ENCODE measurements at places on chromosomes 11 and 22. TPM values are rescaled to one million over a fixed set of nuclear protein-coding genes. Genes with fewer than 3 reads are reported as not detected.

DNA sequence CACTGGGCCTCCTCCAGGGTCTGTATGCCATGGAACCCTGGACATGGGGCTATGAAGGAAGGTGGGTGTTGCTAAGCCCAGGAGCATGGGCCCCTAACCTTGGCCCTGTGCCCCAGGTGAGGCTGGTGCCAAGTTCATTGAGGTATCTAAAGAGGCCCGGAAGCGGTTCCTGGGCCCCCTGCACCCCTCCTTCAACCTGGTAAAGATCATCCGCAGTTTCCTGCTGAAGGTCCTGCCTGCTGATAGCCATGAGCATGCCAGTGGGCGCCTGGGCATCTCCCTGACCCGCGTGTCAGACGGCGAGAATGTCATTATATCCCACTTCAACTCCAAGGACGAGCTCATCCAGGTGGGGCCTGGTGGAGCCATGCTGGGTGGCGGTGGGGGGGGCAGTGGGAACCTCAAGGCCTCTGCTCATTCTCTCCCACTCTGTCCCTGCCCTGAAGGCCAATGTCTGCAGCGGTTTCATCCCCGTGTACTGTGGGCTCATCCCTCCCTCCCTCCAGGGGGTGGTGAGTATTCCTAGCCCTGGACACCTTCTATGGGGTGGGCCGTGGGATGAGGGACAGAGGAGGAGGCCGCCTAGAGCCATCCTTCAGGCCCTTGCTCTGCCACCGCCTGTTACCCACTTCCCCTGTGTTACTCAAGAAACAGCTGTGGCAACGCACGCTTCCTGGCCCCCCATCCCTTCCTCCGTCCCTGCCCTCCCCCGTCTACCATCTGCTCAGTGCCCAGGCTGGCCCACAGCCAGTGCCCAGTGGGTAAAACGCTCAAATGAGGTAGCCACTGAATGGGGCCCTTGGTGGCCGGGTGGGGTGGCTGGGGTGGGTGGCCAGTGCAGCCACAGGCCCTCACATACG lies 3.0 kb downstream of the PNPLA2 start:
- DNase-seq, result no peak

- no peak for DNase-seq
Measured at GRCh38 chr22:17523925-17524324, 39.4 kb upstream of the SLC25A18 start.

DNA sequence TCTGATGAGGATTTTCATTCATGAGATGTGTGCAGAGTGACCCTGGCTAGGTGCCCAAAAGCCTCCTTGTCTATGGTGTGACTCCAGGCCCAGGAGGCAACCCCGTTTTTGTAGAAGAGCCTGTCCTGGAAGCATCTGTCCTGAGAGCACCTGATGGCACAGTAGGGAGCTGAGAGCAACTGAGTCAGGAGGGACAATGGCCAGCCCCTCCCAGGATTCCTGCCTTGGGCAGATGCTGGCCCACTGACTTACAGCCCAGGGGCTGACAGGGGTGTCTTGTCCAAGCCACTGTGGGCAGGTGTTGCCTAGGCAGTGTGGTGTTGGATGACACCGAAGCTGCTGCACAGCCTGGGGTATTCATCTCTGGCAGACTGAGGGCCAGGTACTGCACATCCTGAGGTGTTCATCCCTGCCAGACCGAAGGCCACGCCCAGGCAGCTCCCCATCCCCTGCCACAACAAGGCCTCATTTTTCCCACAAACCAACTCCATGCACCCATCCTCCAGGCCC lies 3.2 kb upstream of the RFPL2 start:
- DNase-seq, result no peak

- no peak for DNase-seq
Measured at GRCh38 chr22:27534720-27535125, 266.8 kb downstream of the MN1 start.

- no peak for DNase-seq
Measured at GRCh38 chr11:105574974-105575373, 34.9 kb upstream of the GRIA4 start.

DNA sequence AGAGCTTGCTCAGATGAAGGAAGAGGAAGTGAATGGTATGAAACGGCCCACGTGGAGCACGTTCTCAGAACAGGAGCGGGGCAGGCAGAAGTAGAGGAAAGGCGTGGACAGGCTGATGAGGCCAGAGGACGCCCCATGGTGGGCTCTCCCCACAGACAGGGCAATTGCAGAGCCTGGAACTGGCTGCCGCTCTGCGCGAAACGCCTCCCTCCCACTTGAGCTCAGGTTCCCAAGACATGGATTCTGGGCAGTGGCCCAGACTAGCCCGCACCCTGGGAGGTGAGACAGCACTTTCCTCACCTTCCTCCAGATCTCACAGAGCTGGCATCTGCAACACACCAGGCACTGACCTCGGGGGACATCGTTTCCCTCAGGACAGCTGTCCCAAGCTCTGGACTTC lies 117.6 kb downstream of the PHF21B start:
- no peak for DNase-seq

- no peak for DNase-seq
Measured at GRCh38 chr22:37797874-37798500, 9.7 kb upstream of the GCAT start.

- DNase-seq, result no peak
Measured at GRCh38 chr11:131640320-131640719, 269.9 kb downstream of the NTM start.

DNA sequence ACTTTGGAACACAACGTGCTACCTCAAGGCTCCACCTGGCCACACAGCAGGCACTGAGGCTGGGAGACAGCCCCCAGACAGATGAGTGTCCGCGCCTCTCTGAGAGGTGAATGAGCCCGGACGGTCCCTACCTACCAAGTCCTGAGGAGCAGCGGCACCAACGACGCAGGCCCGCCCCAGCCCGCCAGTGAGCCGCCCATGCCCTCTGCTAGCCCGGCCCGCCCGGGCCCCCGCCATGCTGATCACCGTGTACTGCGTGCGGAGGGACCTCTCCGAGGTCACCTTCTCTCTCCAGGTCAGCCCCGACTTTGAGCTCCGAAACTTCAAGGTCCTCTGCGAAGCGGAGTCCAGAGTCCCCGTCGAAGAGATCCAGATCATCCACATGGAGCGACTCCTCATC lies at the start of gene DDI1:
Gene DDI1, plus strand, starts transcription at position 53 of the 400 bp plus-strand sequence. Its CDS starts 183 bp downstream, at position 236.
- DNase-seq, result no peak

DNA sequence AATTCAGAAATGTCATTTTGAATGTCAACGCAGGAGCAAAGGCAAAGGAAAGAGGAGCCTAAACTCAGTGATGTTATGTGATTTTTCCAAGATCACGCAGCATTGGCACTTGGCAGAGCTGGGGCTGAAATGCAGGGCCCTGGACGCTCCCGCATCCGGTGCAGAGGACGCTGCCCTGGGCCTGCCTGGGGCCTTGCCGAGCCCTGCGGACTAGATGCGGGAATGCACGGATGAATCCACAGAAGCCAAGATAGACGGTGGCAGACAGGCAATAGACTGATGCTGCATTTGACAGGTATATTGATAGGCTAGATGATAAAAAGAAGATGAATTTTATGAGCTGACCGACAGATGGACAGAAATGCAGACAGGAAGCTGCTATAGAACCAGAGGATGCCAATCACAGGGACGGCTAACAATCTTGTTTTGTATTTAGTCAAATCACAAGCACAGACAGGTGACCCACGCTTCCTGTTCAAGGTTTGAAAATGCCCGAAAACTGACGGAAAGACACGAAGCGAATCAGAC lies 696 bp upstream of the MARK2 start:
- no peak for DNase-seq

- DNase-seq, result no peak
Measured at GRCh38 chr11:60939855-60940254, 12.1 kb downstream of the SLC15A3 start.

DNA sequence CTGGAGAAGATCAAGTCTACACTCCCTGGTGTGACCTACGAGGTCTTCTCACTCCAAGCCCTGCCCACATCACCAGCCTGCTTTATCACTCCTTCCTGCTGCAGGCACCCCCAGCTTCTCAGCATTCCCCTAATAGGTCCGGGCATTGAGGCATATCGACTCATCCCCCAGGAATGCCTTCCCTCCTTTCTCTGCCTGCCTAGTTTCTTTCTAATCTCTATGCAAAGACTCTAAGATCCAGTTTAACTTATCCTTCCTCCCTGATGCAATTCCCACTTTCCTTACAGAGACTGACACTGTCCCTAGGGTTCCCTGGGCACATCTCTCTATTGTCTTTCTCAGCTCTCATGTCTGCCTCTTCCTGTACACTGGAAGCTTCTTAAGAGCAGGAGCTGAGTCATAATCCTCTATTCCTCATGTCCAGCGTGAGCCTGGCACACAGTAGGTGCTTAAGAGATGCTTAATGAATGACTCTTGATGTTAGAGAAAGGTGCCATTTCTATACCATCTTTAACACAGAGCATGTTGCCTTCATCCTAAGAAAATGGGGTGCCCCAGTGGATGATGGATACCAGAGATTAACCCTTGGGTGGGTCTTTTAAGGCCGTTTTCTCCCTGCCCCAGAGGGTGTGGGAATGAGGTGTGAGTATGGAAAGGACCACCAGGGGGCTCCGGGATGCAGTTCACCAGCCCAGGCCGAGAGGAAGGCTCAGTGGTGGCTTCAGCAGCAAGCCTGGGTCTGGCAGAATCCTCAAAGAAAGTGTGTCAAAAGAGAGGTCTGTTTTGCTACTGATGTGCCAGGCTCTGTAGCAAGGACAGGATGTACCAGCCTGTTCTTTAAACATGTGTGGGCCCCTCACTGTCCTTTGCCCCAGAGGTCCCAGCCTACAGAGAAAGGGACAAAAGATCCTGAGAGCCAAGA lies 34.7 kb downstream of the PARVA start:
- peak; percentile 82 for DNase-seq

DNA sequence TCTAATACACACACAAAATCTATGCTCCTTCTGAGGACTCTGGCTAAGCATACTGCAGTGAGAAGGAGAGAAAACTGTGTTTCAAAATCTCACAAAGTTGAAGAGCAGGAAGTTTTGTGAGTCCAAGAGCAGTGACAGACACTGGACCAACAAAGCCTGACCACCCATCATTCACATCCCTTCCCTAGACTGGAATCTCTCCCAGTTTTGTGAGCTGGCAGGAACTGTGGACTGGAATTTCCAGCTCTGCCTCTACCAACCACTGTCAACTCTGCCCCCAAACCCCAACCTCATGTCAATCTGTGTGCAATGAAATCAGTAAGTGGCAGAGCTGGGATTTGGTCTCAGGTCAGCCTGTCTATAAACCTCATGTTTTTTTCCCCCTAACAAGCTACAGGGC lies 112.6 kb downstream of the ARL14EP start:
- DNase-seq, result no peak

DNA sequence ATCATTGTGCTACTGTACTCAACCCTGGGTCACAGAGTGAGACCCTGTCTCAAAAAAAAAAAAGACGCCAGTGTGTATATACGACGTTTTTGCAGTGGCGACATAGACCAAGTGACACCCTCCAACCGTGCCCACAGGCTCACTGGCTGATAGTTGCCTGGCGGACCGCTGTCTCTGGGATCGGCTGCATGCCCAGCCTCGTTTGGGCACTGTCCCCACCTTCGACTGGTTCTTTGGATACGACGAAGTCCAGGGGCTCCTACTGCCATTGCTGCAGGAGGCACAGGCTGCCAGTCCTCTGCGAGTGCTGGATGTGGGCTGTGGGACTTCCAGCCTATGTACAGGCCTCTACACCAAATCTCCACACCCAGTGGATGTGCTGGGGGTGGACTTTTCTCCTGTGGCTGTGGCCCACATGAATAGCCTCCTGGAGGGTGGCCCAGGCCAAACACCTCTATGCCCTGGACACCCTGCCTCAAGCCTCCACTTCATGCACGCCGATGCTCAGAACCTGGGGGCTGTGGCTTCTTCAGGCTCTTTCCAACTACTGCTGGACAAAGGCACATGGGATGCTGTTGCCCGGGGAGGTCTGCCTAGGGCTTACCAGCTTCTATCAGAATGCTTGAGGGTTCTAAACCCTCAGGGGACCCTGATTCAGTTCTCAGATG lies 1.3 kb downstream of the CSKMT start:
- no peak for DNase-seq

GRCh38 chr11:93694109-93694508 lies 32.6 kb downstream of the CEP295 start:
- no peak for DNase-seq

- no peak for DNase-seq
Measured at GRCh38 chr11:61472282-61472681, 36.3 kb upstream of the LRRC10B start.

DNA sequence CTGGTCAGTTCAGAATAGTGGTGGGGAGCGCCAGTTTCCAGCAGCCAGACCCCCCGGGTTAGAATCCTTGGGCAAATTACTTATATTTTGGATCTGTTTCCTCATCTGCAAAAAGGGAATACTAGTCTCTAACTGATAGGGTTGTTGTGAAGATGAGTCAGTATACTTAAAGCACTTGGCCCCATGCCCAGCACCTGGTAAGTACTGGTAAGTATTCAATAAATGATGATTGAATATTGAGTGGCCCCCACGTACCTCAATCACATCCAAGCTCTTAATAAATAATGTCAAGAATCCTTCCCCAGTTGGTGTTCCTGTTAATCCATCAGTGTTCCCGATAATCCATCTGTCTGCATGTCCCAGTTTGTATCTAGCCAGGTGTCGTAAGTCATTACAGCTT lies 12.1 kb downstream of the ACP2 start:
- DNase-seq, result no peak

ZBTB44 gene
- 56.7 TPM for total RNA-seq

TENM4 gene
- 70.5 TPM for total RNA-seq

TCN2 gene
- 29.9 TPM for total RNA-seq

CRYBA4 gene
- total RNA-seq, result not detected

Data from spinal cord (tissue), 10 donors.